Activated T-cell treated with anti-CD3 and anti-CD28 coated beads, Interleukin-2, amount 50 U/mL, for 24 hours (primary cell): ENCODE measurements at places on chromosomes 6 and 20.

- DNase-seq = no peak
Observed at GRCh38 chr6:148907573-148907972, 160.7 kb downstream of the UST start.

DNA sequence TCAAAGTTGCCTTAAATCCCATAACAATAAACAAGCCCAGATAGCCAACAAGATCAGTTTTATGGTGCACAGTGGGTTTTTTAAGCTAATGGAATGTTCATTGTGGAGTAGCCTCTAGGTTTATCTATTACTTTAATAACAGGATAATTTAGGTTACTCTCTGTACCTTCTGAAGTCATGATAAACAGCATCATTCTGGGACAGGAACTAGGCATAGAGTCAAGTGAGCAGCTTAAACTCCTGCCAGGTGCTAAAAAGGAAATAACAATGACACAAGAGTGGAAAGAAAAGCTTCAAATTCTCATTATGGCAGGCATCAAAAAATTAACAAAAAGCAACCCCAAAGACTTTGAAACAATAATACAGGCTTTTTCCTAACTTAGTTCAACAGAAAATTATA, 228.8 kb downstream of the HACE1 start:
- DNase-seq = no peak

DNA sequence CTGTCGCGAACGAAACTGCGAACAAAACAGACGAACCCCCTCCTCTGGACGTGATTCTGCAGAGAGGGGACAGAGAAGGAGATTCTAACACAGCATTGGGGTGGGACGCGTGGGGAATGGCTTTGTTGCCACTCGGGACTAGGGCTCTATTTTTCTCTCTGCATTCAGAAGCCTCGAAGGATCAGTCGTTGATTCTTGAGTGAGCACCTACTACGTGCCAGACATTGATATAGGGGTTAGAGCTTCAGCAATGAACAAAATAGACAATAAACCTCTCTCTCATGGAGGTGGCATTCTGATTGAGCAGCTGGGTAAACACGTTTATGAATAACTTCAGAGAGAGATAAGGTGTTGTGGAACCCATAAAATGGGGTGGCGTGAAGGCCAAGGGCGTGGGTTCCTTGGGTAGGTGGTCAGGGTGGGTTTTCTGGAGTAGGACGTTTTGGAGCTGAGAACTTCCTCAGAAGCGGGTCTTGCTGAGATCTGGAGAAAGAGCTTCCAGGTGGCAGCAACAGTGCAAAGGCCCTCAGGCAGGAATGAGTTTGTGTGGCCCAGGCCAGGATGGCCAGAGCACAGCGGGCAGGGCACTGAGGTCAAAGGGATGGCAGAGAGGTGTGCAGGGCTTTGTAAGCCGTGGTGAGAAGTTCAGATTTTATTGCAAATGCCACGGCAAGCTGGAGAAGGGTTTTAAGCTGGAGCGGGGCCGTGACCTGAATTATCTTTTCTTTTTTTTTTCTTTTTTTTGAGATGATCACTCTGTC, 884 bp downstream of the SLC2A10 start:
- no peak for DNase-seq

DNA sequence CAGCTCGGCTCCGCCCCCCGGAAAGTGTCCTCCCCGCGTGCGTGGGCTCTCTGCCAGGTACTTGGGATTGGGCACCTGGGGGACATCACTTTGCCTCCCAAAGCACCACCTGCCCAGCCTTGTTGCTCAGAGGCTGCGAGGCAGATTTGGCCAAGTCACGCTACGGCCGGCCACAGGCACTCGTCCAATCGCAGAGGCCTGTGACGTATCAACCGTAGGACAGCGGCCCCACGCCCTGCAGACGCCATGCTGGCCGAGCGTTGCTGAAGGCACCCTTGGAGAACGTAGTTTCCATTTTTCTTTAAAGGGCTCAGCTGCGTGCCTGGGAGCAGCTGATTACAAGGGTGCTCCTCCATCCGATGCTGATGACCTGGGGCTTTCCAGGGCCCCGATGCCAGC, 3.1 kb downstream of the NTSR1 start:
- no peak for DNase-seq

- DNase-seq = no peak
Observed at GRCh38 chr20:23765578-23765977, 14.8 kb upstream of the CST1 start.
